ENCODE measurements at places on chromosomes 5 and 9. TPM values are rescaled to one million over a fixed set of nuclear protein-coding genes. Genes with fewer than 3 reads are reported as not detected.

Gene FSD1L
- polyA plus RNA-seq: 7.4 TPM

DNA sequence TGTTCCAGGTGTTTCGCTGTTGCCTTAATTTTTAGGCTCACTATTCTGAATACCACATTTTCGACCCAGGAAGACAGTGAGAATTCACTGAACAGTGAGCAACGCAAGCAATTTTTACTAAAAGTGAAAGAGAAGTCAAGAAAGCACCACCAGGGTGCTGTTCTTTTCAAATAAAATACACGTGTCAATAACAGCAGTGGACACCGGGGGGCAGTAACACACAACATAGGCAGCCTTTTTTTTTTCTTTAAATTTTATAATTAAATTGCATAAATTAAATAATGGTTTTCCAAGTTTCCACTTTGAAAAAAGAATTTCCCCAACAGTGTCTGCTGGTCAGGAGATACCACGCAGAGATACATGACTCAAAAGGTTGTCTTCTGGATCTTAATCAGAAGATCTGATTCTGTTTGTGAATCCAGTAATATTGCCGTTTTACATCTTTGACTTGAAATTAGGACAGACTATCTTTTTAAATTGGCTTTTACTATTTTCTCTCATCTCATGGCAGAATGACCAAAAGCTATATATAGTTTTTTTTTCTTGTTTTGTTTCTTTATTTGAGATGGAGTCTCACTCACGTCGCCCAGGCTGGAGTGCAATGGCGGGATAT lies 47.1 kb upstream of the SH3GL2 start:
- peak; percentile 38 for DNase-seq

GRCh38 chr5:173318881-173319620 lies 9.2 kb downstream of the STC2 start:
- no peak for DNase-seq

DNA sequence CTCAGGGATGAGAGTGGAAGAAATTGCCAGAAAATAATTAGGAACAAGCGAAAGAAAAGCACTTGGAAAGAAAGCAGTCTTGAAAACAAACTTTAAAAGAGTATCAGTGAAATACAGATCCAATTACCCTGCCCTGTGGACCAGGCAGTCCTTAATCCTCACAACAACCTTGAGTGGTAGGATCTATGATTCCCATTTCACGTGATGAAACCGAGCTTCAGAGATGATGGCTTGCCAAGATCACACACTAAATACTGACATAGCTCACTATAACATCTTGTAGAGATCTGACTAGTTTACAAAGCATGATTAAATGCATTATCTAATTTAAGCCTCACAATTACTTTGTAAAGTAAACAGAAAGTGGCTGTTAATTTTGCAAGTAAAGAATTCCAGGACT lies 55.5 kb upstream of the ABCA1 start:
- DNase-seq: no peak

GRCh38 chr9:106800701-106801270 lies 62.2 kb upstream of the ZNF462 start:
- DNase-seq: no peak

Gene HTR1A
- polyA plus RNA-seq: not detected

- DNase-seq: no peak
These were observed 319.2 kb downstream of the IRX2 start for GRCh38 chr5:2432076-2432920.

GRCh38 chr9:100639854-100640253 lies 62.0 kb downstream of the CAVIN4 start:
- no peak for DNase-seq

Gene ANKRD34B
- 0.44 TPM for polyA plus RNA-seq

Gene GRXCR2
- polyA plus RNA-seq: not detected

DNA sequence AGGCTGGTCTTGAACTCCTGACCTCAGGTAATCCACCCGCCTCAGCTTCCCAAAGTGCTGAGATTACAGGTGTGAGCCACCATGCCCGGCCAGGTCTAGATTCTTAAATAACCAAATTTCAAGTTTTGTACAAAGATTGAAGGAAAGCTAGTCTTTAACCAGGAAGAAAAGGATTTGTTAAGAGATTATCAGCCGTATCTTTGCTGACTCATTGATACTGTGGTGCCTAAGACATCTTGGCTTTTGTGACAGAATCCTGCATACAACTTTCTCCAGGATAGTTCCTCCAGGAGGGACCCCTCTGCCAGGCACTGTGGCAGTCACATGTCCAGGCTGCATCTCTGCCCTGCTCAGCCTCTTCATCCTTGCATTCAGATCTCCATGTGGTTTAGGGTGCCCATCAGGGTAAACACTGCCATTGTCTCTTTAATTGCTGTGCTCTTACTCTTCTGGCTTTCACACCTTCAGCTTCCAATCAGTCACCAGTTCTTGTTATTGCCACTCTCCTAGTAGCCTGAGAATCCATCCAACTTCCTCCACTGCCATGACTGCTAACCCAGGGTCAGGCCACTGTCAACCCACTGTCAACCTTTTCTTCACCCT lies 10.0 kb downstream of the MAP3K1 start:
- DNase-seq: no peak

- DNase-seq: no peak
These were observed 5.8 kb downstream of the UHRF2 start for GRCh38 chr9:6418764-6419163.

Gene FRMD3
- polyA plus RNA-seq: 20.3 TPM

DNA sequence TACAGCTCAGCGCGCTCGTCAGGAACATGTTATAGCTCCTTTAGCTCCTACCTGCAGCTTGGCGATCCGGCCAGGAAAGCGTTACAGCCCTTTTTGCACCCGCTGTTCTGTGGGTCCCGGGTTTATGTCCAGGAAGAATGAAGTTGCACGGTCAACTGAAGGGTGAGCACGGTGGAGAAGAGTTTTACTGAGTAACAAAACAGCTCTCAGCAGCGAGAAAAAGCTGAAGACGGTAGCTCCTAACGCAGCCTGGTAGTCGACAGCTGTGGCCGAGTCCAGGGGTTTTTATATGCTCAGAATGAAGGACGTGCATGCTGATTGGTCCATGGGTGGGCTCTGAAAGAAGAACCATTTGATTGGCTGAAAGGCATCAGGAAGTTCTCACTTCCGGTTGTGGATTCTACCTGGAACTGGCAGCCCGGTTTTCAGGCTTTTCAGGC lies 1830.1 kb upstream of the NUDT12 start:
- no peak for DNase-seq

- DNase-seq: no peak
These were observed 321.1 kb downstream of the ARHGEF28 start for GRCh38 chr5:73946919-73947602.

- DNase-seq: peak; percentile 21
These were observed 4.3 kb downstream of the SMIM3 start for GRCh38 chr5:150782850-150783249.

Gene RNF183
- 8.7 TPM for polyA plus RNA-seq

DNA sequence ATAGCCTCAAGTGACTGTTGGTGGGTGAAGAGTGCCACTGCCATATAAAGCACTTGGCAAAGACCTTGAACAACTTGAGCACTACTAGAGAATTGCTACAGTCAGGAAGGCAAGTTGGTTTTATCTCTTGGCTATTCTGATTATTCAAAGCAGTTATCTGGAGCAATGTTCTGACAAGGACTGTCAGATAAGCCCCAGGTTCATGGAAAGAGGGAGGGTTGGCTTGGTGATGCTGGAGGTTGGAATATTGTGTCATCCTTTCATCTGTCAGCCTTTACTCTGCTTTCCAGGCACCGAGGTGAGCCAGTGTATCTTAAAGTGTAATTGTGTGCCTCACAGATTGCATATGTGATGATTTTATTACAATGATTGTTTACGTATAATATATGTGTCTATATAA lies 548.4 kb upstream of the ZNF608 start:
- DNase-seq: no peak

Gene SLC6A3
- 0.40 TPM for polyA plus RNA-seq

DNA sequence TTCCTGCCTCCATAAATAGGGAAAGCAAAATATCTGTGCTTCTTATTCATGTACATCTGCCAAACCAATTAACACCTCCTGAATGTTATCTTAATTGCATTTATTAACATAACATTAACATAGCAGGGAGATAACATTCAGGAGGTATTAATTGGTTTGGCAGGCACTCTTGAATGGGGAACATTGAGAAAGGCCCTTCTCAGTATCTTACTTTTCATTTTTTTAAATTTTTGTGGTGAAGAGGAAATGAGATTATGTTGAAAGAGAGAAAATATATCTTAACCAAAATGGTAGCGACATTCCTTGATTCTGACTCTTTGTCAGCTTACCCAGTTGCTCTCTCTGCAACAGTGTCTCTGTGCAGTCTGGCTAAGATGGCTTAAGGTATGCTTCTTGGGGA lies 100.4 kb upstream of the TLE1 start:
- no peak for DNase-seq

DNA sequence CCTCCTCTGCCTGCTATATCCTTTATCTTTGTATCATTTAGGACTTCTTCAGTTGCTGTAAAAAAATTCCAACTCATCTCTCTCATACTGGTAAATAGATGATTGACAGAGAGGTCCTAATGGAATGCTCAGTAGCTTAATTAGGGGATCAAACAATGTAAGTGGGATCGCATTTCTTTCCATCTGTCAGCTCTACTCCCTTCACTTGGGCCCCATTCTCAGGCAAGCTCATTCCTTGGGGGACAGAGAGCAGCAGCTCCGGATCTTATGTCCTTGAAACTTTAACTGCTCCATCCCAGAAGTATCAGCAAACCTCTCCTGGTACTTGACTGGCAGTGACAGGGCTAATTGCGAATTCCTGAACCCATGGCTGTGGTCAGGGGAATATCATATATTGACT lies 146.7 kb downstream of the YTHDC2 start:
- peak; percentile 11 for DNase-seq

- no peak for DNase-seq
These were observed 97.4 kb upstream of the ALDH1A1 start for GRCh38 chr9:73050065-73050816.

Gene SLC1A1
- polyA plus RNA-seq: 18.2 TPM

DNA sequence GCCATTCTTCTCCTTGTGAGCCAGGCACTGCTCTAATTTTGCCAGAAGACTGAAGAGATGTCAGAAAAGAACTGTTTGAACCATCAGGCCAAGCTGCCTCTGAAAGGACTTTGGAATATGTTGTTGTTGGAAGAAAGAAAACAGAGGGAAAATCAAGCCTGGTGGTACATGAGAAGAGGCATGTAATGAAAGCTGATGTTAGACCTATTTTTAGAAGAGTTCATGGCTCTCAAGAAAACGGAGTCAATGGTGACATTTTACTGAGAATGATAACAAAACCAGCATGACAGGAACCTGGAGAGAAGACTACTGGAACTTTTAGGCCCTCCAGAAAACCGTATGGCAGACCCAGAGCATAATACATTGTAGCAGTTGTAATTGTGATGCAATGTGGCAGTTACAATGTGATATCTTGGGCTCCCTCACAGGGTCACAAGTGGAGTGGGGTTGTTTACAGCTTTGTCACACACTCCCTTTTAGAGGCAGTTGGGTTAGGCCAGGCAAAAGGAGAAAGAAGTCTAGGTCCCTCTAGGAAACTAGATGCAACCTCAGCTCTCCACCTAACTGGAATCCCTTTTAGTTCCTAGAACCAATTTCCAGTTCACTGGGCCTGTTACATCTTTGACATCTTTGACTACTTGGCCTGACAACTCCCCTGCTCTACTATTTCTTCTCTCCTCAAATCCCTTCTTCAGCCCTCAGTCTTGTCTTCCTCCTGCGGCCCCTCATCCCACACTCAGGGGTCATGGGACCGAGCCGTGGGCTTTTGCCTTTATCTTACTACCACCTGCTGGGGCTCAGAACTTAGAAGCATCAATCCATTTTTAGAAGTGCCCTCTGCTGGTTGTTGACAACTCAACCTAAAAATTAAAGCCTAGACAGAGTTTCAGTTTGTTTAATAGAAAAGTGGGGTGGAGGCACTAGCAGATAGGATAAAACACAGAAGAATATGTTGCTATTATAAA lies 61.2 kb upstream of the JAK2 start:
- DNase-seq: no peak

Gene SLC27A6
- 1.2 TPM for polyA plus RNA-seq

All from renal pelvis (tissue), 12 donors.